ENCODE measurements at places on chromosomes 6 and 20.

DNA sequence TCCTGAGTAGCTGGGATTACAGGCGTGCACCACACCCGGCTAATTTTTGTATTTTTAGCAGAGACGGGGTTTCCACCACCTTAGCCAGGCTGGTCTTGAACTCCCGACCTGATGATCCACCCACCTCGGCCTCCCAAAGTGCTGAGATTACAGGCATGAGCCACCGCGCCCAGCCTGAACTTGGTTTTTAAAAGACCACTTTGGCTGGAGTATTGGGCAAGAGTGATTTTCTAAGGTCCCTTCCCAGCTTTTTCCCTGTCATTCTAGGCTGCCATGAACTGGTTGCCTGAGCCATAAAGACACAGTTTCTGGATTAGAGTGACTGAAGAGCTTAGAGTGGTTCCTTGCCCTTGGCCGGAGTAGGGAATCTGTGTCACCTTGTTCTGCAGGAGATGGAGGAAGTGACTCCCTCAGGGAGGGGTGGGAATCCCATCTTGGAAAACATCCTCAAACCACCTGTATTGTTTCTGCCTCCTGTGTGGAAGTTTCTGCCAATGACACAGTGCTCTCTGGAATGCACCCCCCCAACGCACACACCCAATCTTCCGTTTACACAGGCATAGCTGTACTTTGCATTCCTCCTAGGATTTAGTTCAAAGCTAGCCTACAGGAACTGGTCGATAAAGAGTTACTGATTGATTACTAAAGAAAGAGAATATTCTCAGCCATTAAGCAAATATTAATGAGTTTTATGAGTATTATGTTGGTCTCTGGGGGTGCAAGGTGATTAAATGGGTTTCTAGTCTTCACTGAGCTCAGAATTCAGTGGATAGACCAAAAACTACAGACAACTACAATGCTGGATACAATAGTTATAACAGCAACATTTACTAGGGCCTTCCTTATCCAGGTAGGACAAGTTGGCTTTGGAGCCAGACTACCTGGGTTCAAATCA lies 18.2 kb downstream of the BCL2L1 start:
- DNase-seq = no peak

- DNase-seq = no peak
Observed at GRCh38 chr6:135066806-135067205, 12.2 kb upstream of the HBS1L start.

- no peak for DNase-seq
Observed at GRCh38 chr20:41047279-41047974, 18.8 kb downstream of the TOP1 start.

DNA sequence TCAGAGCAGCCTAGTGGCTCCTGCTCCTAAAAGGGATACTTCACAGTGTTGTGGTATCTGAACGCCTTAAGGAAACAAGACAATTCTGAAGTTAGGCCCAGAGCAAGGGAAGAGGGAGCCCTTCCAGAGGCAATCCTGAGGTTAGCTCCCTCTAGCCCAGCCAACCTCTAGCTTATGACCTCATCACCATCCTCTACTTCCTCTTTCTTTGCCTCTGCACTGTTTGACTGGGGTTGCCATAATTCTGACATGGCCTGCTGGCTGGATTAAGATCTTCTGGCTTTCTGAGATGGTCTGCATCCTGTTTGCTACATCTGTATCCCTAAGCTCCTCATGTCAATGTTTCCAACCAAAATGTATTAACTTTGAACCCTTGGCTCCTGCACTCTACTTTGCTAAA lies 23.3 kb upstream of the BMP2 start:
- no peak for DNase-seq

DNA sequence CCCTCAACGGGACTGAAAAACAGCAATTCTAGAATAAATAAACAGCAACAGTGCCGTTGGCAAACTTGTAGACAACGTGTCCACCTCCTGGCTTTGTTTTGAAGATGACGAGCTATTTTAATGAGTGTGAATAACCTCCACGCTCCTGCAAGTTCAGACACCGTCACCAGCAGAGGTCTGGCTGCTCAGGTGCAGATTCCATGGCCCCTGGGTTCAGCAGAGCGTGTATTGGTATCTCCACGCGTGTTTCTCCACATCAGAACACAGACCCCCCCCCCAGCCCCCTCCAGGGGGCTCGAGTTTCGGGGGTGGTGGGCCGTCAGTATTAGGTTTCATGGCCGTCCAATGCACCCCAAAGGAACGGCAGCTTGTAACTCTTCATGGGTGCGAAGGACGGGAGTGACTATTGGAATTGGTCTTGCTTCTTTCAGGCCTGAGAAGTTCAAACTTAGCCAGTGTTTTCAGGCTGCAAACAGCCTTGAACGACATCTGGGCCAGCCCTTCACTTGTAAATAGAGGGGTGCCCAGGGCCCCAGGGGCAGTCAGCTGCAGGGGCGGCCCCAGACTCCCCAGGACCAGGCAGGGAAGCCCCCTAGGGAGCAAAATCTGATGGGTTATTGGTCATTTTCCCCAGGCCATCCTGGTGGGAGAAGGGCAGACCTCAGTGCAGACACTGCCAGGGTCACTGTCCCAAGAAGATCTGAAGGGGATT lies 308.6 kb downstream of the TAF4 start:
- DNase-seq = no peak

DNA sequence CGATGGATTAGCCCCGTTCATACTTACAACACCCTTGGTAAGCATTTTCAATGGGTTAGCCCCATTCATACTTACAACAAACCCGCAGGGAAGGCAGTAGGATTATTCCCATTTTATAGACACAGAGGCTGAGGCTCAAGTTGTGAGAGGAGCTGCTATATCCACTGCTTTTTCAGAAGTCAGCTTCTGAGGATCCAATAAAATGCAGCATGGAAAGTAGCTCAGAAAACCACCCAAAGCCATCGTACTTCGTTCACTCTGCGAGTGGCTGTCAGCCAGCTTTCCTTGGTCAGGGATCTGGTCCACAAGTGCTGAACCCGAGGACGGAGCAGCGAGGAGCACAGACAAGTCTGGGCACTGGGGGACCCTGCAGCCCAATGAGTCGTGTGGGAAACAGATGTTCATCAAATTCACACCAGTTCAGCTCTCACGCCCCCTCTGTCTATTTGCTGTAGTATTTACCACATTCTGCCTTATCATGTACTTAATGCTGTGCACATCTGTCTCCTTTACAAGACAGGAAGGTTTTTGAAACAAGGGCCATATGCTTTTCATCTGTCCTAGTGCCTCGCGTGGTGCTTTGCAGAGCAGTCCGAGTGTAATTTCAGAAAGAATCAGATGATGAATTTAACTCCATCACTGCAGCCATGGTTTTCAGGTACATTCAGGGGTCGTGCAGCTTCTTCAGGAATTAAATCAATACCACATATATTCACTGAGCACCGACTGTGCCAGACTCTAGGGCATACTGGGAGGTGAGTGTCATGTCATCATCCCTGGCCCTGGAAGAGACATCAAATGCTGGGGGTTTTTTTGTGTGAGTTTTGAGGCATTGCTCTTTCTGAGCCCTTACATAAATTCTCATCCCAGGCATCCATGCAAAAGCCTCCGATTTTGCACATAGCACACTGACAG lies 256.9 kb downstream of the CDH26 start:
- DNase-seq = no peak

DNA sequence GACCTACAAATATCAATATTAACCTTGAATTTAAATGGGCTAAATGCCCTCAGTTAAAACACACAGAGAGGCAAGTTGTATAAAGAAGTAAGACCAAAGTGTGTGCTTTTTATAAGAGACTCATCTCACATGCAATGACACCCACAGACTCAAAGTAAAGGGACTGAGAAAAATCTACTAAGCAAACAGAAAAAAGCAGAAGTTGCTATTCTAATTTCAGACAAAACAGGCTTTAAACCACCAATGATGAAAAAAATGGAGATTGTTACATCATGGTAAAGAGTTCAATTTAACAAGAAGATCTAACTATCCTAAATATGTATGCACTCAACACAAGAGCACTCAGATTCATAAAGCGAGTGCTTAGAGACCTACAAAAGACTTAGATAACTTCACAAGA lies 741.9 kb upstream of the MARCKS start:
- no peak for DNase-seq
